ENCODE measurements at places on chromosomes 1 and 21.
A peak's percentile ranks its signal among the peaks of the same experiment; 100 is the strongest.

DNA sequence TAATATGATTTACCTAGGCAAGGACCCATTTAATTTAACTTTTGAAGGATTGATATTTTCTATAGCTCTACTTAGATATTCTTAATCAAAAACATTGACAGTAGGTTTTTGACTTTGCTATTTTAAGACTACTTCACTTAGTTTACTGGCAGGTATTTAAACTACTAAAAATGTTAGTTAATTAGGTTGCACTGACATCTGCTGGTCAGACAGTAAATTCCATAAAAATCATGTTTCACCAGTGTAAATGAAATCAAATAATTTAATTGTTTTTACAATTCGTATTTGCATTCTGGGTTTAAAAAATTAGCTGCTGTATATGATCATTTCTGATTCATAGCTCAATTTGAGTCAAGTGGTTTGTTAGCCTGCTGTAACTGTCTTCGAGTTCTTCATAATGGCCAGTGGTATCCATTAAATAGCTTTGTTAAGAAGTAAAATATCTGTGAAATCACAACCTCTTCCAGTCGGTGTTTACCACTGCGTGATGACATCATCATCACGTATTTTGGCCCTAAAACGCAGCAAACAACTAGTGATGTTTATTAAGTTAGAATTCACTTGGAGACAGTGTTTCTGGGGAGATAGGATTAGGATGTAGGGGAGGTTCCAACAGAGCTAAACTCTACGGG, 26.2 kb downstream of the EXTL2 start:
- DNase-seq, result no peak

GRCh38 chr1:65401612-65402011, 18.9 kb upstream of the LEPR start:
- DNase-seq, result no peak

GRCh38 chr21:45818276-45818903, 163.2 kb upstream of the COL6A1 start:
- no peak for DNase-seq

DNA sequence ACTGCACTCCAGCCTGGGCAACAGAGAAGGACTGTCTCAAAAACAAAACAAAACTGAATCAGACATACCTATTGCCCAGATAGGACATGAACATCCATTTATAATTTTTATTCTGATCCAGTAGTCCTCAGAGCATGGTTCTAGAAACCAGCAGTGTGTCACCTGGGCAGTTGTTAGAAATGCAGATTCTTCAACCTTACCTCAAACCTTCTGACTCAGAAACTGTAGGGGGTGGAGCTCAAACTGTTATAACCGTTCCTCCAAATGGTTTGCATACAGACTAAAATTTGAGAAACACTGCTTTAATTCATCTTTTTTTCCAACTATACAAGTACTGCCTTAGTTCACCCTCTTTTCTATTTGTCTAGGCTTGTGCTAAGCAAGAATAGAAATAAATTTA, 6.0 kb downstream of the NASP start:
- DNase-seq, result no peak

- no peak for DNase-seq
These were observed 454.4 kb upstream of the ADGRL4 start for GRCh38 chr1:79460773-79461436.

DNA sequence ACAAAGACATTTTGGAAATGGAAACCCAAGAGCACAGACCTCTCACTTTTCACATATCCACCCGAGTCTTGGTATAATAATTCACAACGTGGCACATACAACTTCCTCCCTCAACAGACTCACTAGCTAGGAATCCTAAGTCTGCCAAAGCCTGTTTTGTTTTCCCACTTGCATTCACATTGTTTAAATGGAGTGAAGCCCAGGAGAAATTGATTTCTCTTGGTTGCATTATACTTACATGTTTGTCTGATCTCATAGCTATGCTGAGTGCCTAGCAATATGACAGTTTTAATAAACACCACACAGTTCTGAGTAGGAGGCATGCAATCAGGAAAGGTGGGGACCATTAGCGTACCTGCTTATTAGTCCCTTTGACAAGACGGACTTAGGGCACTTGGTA, 348.6 kb upstream of the ADGRL4 start:
- DNase-seq, result no peak

GRCh38 chr1:78229344-78229743, 183.6 kb downstream of the GIPC2 start:
- DNase-seq, result no peak

GRCh38 chr1:6471970-6472368, 6.0 kb upstream of the TNFRSF25 start:
- no peak for DNase-seq

GRCh38 chr21:42435401-42435800, 31.7 kb downstream of the UBASH3A start:
- DNase-seq, result no peak

GRCh38 chr1:89358287-89358893, 5.5 kb upstream of the GBP6 start:
- peak; percentile 56 for DNase-seq

DNA sequence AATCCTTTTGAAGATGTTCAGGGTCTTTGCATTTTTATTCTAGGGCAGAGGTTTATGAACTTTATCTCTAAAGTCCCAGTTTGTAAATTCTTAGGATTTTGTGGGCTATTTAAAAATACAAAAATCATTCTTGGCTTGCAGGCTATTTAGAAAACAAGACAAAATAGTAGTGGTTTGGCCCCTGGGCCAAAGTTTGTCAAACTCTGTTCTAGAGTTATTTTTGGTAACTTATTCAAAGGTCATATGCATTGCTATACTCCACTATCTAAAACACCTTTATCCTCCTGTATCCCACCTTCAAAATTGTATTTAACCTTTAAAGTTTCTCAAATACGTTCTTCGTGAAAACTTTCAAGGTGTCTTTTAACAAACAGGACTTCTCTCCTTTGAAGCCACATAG, 75.5 kb upstream of the LRRC53 start:
- DNase-seq, result no peak

GRCh38 chr1:223233019-223233409, 90.0 kb upstream of the TLR5 start:
- no peak for DNase-seq

GRCh38 chr1:51504806-51505525, 14.1 kb downstream of the EPS15 start:
- no peak for DNase-seq

DNA sequence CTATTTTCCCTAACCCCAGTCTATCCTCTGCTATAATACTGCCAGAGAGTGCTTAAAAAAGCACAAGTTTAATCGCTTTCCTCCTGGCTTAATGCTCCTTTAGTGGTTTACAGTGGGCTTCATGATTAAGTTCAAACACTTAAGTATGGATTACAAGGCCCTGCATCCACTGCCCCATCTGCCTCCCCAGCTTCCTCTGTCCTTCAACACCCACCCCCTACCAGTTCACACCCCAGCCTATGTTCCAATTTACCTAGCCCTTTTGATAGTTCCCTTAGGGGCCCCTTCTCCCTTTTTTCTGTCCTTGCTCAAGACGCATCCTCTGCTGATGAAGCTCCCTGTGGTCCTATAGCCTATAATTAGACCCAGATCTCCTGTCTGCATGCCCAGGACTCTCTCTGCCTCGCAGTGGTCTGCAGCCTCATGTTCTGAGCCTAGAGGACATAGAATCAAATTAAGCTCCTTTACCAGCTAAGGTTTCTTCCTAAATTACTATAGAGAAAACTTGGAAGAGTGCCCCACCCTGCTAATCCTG, 212.5 kb downstream of the FGGY start:
- DNase-seq, result no peak
